Cortex of kidney (tissue), 1 donor: ENCODE measurements at places on chromosomes 11 and 22.

DNA sequence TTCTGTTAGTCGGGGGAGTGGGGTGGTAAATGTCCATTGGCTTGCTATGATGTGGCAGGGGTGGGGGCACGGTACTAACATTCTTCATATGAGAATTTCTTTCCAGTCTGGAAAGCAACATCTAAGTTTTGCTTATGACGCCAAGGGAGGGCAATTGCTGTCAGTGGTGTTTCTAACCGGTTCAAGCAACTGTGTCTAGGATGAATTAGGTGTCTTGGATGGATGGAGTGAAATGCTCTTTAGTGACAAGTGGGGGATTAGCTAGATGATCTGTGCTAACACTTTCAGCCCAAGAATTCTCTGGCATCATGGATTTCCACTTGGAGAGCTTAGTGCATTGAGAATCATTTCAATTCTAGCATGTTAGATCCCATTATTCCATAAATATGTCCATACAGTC lies 262.6 kb upstream of the SORL1-AS1 start:
- no peak for DNase-seq

DNA sequence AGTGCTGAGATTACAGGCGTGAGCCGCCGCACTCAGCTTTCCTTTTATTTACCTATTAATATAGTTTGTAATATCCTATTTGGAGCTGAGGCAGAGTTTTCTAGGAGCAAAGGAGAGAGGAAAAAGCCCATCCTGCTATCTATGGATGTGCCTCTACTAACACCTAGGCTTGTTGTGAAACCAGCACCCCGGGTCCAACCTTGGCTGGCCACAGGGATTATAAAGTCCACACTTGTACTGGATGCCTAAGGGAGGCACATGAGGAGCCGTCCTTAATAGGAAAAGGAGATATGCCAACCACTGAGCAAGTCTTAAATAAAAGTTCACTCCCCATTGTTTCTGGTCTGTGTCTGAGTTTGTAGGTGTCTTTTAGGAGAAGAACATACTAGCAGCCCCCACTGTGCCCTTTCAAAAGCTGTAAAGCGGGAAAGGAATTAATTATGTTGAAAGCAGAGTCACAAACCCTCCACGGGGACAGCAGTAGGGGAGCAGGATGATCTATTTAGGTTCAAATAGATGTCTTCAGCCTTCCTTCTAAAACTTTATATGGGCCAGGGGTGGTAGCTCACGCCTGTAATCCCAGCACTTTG lies 29.3 kb downstream of the RRP7A start:
- DNase-seq = no peak

DNA sequence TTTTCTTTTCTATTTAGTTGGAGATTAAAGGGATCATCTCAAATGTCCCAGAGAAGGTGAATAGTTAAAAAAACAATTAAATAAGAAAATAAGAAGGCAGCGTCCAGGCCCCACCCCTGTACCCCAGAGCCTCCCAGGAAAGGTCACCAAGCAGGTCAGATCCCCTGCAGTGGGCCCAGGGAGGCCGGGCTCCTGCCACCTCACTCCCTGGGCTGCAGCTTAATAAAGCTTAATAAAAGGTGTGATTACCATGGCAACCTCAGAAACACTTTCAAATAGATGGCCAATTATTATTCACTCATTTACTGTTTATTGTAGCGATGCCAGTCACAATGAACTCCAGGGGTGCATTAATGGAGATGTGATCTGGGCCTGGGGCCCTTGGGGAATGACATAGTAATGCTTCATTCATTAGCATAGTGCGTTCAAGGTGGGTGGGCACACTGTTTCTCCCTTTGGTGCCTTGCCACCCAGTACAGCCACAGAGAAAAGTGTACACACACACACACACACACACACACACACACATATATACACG lies 386.2 kb downstream of the CADM1 start:
- no peak for DNase-seq

GRCh38 chr11:19931771-19932369 lies 219.2 kb downstream of the NAV2 start:
- no peak for DNase-seq

DNA sequence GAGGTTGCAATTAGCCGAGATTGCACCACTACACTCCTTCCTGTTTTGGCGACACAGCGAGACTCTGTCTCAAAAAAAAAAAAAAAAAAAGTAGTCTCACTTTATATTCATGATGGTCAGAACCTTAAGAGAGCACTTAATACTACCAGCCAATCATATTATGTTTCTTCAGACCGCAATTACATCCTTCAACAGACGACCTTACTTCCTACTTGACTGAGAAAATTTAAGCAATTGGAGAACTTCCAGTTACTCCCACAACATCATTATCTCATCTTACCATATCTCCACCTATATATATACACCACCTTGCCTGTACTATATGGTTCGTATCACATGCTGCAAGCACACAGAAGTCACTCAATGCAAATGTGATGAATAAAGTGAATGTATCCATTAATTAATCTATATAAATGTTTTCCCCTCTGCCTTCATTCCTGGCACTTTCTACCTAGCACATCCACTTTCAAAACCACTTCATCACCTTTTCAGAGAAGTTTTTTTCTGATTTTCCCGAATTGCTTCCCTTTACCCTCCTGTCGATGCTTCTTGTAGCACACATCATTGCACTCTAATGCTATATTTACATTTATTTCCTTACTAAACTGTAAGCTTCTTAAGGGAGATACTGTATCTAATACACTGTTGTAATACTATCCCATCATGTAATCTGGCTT lies 13.8 kb downstream of the ATP5MG start:
- DNase-seq = no peak
